Right renal pelvis (tissue), 4 donors: ENCODE measurements at places on chromosomes 7 and 10. TPM values are rescaled to one million over a fixed set of nuclear protein-coding genes. Genes with fewer than 3 reads are reported as not detected.

Gene CYP2C9
- 2.2 TPM for polyA plus RNA-seq

Gene BCAP29
- 59.9 TPM for polyA plus RNA-seq

Gene AKR1C3
- 71.1 TPM for polyA plus RNA-seq

Gene CRPPA
- polyA plus RNA-seq = 5.9 TPM

Gene C10orf67
- polyA plus RNA-seq = 1.4 TPM

Gene SSMEM1
- not detected for polyA plus RNA-seq

Gene OR2A7
- polyA plus RNA-seq = 7.8 TPM

Gene CALHM3
- not detected for polyA plus RNA-seq

Gene STEAP1B
- 1.2 TPM for polyA plus RNA-seq

Gene SLC18A3
- polyA plus RNA-seq = not detected

- DNase-seq = no peak
These were observed 1216.5 kb downstream of the SORCS3 start for GRCh38 chr10:105857268-105858264.

- DNase-seq = no peak
These were observed 1.2 kb downstream of the PALD1 start for GRCh38 chr10:70479626-70480238.

- DNase-seq = peak; percentile 13
These were observed 786 bp downstream of the TAF3 start for GRCh38 chr10:7819121-7819460.

- no peak for DNase-seq
These were observed 49.9 kb downstream of the SIRT1 start for GRCh38 chr10:67934336-67934735.

- DNase-seq = no peak
These were observed 540.7 kb downstream of the MAGI2 start for GRCh38 chr7:78912781-78913180.

GRCh38 chr10:104076743-104077160, 8.9 kb downstream of the COL17A1 start:
- DNase-seq = peak; percentile 60

DNA sequence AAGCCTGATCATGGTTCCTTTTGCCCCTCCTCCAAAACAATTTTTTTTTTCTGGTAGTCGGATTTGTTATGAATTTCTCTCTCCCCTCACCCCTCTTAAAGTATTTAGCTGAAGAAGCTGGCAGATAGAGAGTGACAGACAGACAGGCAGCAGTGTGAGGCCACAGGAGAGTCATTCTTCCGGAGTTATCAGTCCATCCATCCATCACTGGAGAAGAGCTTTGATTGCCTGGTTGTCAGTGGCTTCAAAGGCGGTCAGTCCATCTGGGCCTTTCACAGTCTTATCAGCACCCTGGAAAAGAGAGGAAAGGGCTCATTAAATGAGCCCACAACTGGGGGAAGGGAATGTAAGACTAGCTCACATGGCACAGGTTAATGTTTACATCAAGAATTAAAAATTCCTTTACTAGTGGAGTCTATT, 47.4 kb downstream of the MTPN start:
- DNase-seq = peak; percentile 19

DNA sequence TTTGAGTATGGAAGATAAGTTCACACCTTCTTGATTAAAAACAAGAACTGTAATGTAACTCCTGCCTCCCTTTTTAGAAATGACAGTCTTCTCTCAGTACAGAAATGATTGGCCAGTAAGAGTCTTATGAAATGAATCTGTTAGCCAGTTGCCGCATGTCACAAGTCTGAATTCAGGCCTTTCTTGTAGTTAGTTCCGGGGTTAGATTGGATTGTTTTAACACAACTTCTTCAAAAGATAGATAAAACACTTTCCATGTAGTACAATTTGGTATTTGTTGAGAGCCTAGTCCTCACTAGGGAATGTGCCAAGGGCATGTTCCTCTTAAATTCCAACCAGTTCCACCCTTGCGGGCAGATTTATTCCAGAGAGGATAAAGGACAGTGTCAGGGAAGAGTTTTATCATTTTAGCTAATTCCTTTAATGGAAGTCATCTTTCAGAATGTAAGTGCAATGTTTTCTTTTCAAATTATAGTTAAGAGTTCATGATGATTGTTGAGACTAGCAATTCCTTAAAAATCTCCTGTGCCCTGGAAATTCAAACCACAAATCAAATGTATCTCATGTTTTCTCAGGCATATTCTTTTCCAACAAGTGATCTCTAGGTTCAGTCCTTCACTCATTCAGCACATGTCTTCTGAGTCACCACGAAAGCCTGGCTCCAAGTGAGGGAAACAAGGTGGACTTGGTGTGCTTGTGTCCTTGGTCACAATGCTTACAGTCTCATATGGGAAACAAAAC, 4.1 kb downstream of the FHIP2A start:
- DNase-seq = no peak

GRCh38 chr10:48900371-48900801, 39.3 kb downstream of the LRRC18 start:
- no peak for DNase-seq

GRCh38 chr10:107616463-107617410, 452.2 kb upstream of the SORCS1 start:
- DNase-seq = no peak

- DNase-seq = no peak
These were observed 569.1 kb downstream of the DNAJB6 start for GRCh38 chr7:157905651-157906461.

- no peak for DNase-seq
These were observed 52.3 kb upstream of the WAC start for GRCh38 chr10:28480628-28480965.

- DNase-seq = no peak
These were observed 1285.2 kb downstream of the GATA3 start for GRCh38 chr10:9339716-9340115.

DNA sequence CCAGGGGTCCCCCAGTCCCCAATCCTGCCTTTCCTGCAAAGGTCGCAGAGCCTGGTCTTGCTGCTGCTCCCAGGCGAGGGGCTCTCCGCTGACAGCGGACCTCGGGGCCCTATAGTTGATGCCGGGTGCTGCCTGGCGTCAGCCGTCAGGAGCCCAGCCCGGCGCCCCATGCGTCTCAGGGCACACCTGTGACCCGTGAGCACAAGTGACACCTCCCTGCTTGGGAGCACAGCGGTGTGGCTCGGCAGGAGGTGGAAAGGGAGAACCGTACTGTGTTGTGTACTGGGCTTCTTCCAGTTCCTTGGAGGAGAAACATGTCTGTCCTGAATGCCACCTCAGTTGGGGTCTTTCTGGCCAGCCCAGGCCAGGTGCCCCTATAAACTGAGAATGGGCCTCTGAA, 56.7 kb downstream of the LHPP start:
- no peak for DNase-seq

- DNase-seq = no peak
These were observed 64.0 kb downstream of the LRRC4 start for GRCh38 chr7:127967281-127967680.

GRCh38 chr7:143434660-143435059, 8.6 kb upstream of the TAS2R60 start:
- no peak for DNase-seq

GRCh38 chr10:53690524-53691240, 918.1 kb upstream of the MBL2 start:
- no peak for DNase-seq

DNA sequence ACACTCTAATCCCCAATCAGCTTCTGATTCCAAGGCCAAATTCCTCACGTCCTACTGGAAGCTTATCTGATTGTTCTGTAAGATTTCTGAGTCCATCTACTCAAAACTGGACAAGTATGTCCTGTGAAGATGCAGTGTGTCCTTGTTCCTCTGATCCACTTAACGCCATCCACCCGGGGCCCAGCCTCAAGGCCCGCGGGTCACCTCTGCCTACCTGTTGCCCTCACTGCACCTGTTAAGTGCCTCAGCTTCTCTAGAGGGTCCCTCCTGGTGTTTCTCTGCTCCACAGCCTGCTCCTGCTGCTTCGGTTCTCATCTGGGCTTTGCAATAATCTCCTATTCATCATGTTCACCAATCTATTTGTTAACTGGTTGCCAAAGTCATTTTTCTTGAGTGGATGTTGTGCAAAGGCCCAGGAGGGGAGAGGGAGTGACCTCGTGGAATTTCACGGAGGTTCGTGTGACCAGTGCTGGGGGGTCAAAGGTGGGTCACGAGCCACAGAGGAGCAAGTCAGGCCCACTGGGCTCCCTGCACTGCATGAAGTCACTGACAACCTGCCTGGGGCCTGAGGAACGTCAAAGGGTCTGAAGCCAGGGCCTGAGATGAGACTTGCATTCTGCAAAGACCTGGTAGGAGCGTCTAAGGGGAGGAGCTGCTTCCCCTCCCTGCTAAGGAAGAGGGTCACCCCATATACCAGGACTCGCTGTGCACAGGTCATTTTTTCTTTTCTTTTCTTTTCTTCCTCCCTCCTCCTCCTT, 338.1 kb downstream of the WDR37 start:
- no peak for DNase-seq

GRCh38 chr10:7908541-7909210, 90.4 kb downstream of the TAF3 start:
- DNase-seq = no peak

DNA sequence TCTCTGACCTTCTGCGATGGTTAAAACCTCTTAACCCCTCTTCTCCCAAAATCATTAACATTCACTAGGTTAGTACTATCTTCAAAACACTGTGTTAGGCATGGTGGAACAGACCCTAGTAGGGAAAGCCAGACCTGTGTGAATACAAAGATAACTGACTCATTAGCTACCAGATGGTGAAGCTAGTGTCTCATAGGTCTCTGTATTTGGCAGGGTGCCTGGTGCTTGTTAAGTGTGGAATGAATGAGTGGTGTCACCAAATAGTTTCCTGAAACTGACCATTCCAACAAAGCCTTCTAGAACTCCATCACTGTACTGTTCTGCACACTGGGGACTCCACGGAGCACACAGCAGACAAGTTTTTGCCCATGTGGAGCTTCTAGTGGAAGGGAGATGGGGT, 27.7 kb upstream of the TM9SF3 start:
- DNase-seq = no peak

DNA sequence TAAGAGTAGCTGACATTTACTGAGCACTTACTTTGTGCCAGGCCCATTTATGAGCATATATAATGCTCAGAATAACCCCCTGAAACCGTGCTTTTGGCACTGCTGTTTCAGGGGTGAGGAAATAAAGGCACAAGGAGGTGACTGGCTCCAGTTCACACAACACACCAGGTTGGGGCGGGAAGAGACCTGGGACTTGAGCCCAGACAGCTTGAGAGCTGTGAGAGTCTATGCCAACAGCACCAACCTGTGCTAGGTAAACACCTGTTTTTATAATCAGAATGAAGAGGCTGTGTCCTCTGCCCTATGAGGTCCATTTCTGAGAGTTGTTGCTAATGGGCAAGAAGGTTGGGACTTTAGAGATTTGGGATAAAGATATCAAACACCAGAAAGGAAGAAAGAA, 8.8 kb upstream of the AZGP1 start:
- DNase-seq = no peak

DNA sequence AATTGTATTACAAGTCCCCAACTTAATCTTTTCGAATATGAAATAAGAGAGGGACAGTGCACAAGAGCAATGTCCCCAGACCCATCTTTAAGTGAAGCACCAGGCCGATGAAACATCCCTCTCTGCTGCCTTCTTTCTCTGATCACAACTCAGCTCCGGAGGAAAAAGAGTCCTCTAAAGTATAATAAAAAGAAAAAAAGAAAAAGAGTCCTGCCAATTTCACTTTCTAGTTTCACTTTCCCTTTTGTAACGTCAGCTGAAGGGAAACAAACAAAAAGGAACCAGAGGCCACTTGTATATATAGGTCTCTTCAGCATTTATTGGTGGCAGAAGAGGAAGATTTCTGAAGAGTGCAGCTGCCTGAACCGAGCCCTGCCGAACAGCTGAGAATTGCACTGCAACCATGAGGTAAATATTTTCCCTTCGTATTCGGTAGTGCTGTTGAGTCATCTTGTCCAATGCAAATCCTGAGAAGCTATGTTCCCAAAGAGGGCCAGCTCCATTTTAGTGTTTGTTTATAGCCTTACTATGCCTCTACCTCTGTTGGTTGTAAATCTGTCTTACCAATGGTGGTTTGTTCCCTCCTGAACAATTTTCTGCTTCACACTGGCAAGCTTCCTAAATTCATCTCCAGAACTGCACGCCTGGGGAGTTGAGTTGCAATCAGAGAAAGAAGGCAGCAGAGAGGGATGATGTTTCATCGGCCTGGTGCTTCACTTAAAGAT, at the start of gene IFIT2:
Gene IFIT2 (plus strand): TSS at position 326 of the 725 bp plus-strand sequence. CDS start 78 bp downstream, at position 404.
- DNase-seq = peak; percentile 60

DNA sequence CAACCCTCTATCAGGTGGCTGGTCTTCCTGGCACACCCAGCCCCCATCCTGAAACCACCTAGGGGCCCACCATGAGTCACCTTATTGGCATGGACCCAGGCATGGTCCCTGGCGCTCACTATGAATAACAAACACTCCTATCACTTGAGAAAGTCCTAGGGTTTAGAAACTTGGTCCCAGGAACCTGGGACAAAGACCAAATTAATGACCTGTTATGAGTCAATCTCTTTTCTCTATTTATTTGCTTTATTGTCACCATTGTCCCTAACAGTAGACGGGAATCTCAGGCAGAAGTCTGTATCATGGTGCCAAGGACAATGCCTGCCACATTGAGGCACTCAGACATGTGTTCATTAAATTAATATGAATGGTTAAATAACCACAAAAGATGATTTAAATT, 599.6 kb upstream of the C7orf33 start:
- no peak for DNase-seq

DNA sequence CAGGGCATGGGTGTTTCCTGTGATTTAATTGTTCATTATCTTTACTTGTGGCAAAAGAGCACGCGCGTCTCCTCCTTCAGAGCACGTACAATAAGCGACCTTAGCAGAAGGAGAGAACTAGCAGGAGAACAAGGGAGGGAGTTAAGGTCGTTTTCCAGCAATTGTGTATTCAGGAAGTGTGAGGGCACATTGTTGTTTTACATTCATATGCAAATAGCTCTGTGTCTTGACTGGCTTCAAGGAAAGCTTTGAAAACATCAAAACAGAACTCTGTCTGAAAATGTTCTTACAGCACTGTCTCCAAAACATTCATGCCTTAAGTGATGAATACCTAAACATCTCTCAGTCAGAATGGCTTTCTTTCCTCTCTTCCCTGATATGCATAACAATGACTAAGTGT, 499.1 kb downstream of the ACTR3B start:
- no peak for DNase-seq

DNA sequence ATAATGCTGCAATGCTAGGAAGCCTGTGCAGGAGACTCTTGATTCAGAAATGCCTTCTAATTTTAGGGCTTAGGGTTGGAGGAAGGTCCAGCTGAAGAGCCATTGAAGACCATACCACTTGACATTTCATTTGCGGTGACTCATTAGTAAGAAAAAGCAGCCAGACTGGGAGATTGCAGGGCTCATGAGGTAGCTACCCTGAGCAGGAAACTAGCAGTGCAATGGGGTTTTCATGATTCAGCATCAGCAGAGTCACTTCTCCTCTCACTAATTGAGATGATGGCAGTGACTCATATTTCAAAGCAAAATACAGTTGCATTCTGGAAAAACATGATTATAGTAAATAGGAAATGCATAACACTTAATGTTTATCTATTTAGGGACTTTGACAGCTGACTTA, 434.1 kb downstream of the DNAJB9 start:
- no peak for DNase-seq
